ENCODE measurements at places on chromosomes 1 and 21.

DNA sequence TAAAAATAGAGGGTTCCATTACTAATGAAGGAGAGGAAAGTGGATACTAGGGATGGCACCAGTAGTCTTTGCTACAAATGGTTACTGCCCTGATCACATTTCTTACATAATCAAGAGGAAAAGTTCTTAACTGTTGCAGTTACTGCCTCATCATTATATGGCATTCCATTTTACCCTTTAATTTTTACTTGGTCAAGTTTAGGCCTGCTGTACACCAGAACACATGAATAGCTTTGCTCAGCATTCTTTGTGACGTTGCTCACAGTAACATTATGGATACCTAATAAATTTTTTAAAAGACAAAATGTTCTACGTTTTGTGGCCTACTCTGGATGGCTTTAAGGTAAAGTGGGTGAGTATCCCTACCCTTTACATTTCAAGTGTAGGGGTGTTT lies 38.6 kb upstream of the CR1L start:
- DNase-seq, result no peak

GRCh38 chr21:32096411-32096810 lies 182.4 kb downstream of the MIS18A start:
- peak; percentile 39 for DNase-seq

DNA sequence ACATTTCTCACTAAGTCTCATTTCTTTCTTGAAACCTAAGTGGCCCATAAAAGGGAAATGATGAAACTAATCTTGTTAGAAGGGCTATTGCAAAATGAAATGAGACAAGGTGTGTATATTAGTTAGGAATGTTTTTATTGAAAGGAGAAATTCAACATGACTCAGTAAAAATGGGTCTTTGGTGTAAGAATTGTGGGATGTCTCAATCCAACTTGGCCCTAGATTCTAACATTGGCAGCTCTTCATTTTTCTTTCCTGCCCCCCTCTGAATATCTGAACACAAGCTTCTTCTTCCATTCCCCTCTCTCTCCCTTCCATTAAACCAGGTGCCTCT lies 26.8 kb upstream of the TARBP1 start:
- DNase-seq, result no peak

DNA sequence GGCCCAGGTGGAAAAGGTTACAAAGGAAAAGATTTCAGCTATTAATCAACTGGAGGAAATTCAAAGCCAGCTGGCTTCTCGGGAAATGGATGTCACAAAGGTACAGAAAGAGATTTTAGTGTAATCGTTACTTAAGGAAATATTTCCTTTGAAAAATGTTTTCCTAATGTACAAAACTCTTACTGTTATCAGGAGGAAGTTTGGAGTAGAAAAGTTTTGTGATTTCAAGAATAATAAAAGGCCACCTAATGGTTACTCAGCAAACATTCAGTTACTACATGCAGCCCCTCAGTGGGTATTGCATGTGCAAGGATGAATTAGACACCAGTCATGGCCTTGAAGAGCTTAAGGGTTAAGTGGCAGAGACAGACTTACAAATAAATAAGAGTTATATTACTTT lies 85.2 kb downstream of the SDCCAG8 start:
- no peak for DNase-seq

- DNase-seq, result peak; percentile 84
Measured at GRCh38 chr1:153775458-153776327, 486 bp downstream of the SLC27A3 start.

GRCh38 chr1:180674603-180675530 lies 43.0 kb downstream of the XPR1 start:
- no peak for DNase-seq

GRCh38 chr1:1989789-1990188 lies 13.8 kb downstream of the CFAP74 start:
- DNase-seq, result no peak

DNA sequence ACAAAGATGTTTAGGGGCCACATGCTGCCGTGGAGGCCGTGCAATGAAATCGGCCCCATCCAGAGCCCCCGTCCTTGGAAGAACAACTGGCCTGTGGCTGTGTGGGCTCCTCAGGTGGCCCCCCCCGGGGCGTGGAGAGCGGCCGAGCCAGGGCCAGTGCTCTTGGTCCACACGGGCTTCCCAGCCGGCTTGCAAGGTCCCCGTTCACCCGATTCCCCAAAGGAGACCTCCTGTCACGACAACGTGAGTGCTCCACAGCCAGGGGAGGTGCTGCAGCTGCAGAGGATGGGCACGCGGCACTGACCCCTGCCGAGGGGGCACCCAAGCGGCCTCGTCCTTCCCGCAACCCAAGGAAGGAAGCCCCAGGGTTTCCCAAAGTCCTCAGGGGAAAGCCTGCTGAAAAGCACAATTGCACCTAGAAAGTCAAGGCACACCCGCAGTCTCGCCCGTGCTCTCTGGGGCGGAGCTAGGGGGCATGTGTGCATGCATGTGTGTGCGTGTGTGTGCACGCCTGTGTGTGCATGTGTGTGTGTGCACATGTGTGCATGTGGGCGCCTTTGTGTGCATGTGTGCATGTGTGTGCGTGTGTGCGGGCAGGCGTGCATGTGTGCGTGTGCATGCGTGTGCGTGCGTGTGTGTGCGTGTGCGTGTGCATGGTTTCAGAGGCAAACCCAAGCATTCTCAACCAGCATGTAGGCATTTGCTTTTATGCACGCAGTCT lies 48.2 kb downstream of the SLX9 start:
- no peak for DNase-seq

DNA sequence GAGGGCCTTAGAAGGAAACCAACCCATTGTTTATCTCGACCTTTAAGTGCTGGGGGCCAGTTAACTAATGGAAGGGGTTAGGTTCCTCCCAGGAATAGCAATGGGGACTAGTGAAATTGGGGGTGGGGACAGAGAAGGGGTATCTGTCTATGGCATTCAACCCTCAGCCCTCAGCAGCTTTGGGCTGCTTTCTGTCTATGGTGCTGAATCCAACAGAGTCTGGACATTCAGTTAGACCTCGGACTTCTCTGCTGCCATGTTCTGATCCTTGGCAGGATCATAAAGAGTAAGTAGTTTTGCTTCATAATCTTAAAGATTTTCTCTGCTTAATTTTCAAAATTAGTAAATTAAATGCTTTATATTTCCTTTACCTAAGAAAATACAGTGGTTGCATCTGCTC lies 2.6 kb upstream of the EPHA10 start:
- no peak for DNase-seq

GRCh38 chr1:114310695-114311271 lies 157.1 kb upstream of the SYT6 start:
- no peak for DNase-seq

GRCh38 chr21:34690793-34691175 lies 22.0 kb downstream of the CLIC6 start:
- no peak for DNase-seq

GRCh38 chr1:208256556-208256955 lies 12.4 kb upstream of the PLXNA2 start:
- no peak for DNase-seq

DNA sequence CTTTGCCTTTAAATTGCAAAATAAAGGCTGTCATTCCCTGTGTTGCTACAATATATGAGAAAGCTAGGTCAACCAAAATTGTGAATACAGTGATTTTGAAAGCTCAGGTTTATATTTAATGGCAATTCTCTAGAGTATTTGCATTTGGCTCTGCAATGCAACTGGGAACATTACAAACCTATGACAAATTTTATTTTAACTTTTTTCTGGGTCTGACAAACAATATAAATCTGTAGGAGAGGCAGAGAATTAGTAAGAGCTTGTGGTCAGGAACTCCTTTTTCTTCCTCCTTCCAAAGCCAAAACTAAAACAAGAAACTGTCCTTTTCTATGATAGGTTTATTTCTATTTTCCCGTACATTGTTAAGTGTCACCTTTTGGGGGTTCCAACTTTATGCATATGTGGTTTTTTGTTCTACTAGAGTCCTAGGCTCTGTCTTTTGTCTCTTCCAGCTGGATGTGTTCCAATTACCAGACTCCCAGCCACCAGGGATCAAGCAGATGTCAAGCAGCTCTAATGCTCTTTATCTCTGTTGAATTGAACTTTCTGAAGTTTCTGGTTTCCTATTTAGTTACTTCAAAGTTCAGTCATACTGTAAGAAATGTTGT lies 106.9 kb downstream of the ASH1L start:
- no peak for DNase-seq

DNA sequence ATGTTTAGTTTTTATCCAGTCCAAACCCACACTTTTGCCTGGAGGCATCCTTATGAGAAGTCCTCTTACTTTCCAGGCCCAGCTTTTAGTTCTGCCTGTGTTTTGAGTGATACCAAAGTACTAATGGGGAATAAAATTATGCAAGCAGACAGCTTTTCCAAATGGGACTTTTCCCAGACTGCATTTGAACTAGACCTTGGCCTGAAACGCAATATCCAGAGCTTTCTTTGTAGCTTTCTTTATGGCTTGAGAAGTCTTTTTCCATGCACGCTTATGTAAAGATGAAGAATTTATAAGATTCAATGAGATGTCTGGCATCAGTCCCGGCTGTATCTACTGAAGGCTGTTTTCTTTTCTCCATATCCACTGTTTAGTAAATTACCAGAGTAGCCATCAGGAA lies 236.6 kb upstream of the RAB4A start:
- no peak for DNase-seq

DNA sequence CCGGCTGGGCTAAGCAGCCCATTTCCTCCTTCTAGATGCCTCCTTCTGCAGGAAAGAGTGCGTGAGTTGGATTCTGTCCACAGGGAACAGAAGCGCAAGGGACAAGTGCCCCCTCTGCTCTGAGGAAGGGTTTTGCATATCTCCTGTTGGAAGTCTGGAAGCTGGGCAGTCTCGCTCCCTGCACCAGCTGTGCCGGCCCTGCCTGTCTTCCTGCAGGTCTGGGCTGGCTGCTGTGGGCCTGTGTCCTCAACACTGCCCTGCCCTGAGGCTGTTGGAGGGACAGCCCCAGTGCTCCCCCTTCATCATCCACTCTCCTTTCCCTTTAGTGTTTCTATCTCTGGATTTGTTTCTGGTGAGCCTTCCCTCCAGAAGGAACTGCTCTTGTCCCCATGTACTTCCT lies 21.8 kb downstream of the ADARB1 start:
- DNase-seq, result no peak

DNA sequence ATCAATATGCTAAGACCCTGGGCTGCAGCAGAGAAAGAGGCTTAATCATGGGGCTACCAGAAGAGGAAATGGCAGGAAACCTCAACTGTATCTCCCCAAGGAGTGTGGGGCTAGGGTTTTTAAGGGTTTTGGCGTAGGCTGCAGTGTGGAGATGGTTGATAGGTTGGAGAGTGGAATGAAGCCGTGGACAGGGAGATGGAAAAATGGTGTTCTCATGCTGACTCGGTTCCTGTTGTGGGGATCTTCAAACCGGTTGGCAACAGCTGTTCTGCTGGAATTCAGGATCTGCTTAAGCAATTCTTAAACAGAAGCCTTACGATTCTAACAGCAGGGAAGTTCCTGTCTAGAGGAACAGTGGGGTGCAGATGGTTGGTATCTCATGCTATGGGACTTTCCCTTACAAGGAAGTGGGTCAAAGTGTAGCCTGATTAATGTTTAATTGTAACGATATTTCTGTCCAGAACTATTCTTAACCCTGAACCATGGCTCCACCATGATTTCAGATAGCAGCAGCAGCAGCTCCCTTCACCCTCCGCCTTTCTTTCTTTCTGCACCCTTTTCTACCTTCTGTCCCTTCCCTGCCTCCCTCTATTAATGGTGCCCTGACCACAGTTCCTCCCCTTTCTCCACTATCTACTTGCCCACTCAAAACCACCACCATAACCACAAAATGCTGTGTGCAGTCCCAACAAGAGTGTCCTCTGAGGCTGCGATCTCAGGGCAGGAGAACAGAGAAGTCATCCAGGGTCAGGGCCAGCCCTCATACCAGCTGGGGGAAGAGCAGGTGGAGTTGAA lies 30.8 kb downstream of the RSPH1 start:
- no peak for DNase-seq

DNA sequence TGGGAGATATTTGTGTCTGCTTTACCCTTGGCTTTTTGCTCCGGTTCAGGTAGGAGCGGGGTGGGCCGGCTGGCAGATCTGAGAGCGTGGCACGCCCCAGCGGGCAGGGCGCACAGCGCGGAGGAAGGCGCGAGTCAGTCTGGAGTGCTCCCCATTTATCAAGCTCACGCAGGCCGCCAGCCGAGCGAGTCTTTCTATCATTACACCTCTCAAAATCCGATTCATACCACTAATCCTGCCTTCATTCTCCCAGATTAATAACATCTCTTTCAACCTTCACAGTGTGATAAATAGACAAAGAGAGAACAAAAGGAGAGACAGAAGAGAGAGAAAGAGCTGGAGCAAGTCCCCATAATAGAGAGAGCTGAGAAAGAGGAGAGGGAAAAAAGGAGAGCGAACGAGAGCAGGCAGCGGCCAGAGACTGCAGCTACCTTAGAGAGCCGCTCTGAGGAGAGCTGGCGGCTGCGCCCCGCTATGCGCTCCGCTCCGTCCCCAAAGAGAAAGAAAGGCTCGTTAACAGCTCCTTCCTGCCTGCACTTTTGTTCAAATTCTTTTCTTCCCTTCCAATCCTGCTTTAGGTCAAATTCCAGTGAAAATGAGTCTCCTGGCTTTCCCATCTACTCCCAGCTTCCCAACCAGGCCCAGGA lies 48.0 kb downstream of the DMAP1 start:
- DNase-seq, result no peak

- DNase-seq, result no peak
Measured at GRCh38 chr1:39344394-39345154, 140.1 kb downstream of the MACF1 start.

DNA sequence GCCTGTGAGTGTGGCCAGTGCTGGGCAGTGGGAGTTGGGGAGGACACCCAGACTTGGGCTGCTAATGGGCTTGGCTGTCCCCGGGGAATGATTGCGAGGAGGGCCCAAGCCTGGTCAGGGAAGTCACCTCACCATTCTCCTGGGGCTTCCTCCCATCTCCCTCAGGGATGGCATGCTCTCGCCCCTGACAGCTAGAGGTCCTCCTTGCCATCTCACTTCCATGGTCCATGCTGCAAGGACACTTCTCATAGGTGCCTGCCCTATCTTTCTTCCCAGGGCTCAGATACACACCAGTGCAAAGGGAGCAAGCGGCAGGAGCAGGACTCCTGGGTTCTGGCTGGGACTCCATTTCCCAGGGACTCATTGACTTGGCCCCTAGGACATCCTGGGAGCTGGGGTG lies 4.1 kb downstream of the NTRK1 start:
- no peak for DNase-seq

- DNase-seq, result no peak
Measured at GRCh38 chr21:33171616-33172169, 58.0 kb upstream of the IFNAR2 start.

GRCh38 chr1:115976921-115977498 lies 697 bp downstream of the SLC22A15 start:
- no peak for DNase-seq

- no peak for DNase-seq
Measured at GRCh38 chr1:156745881-156746280, 5.0 kb upstream of the MRPL24 start.

- no peak for DNase-seq
Measured at GRCh38 chr21:29316029-29316742, 17.5 kb downstream of the BACH1 start.

DNA sequence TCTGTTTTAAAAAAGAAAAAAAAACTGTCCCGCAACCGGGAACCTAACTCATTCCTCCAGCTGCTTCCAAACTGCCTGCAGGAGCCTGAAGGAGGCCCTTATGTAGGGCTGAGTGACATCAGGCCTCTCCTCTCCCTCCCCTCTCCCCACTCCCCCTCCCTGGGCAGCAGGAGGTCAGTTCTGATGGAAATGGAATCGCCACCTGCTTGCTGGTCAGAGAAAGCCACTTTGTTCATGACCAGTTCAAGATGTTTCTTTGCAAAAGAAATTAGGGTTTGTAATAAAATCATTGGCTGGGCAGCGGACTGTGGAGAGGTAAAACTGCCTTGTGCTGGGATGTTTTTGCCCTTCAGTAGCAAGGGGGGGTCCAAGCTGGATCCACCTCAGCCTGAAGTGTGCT lies at the start of gene MAP1LC3C:
Gene MAP1LC3C (minus strand): TSS at position 73 of the 400 bp plus-strand sequence. CDS start 90 bp downstream, outside the sequence.
- no peak for DNase-seq

GRCh38 chr1:186308264-186309060 lies 66.6 kb downstream of the TPR start:
- DNase-seq, result no peak
